ENCODE measurements at places on chromosomes 7 and 10.

DNA sequence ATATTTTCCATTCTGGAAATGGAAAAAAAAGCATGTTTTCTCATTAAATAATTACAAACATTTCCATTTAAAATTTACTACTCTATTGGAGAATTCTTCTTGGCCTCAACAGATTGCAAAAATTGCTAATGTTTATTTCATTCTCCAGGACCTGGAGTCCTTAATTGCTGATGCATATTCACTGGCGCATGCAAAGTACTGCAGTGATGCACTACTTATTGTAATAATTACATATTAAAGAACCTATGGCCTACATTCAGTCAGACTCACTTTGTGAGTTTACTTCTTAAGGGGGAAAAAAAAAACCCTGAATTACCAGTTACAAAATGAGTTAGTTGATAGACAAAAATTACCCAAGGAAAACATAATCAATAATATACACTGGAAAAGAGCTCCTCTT lies 391.0 kb upstream of the LRRTM3 start:
- no peak for DNase-seq

- DNase-seq: no peak
Measured at GRCh38 chr10:60910543-60910942, 33.4 kb downstream of the RHOBTB1 start.

- DNase-seq: no peak
Measured at GRCh38 chr7:30648744-30649540, 33.3 kb downstream of the CRHR2 start.

DNA sequence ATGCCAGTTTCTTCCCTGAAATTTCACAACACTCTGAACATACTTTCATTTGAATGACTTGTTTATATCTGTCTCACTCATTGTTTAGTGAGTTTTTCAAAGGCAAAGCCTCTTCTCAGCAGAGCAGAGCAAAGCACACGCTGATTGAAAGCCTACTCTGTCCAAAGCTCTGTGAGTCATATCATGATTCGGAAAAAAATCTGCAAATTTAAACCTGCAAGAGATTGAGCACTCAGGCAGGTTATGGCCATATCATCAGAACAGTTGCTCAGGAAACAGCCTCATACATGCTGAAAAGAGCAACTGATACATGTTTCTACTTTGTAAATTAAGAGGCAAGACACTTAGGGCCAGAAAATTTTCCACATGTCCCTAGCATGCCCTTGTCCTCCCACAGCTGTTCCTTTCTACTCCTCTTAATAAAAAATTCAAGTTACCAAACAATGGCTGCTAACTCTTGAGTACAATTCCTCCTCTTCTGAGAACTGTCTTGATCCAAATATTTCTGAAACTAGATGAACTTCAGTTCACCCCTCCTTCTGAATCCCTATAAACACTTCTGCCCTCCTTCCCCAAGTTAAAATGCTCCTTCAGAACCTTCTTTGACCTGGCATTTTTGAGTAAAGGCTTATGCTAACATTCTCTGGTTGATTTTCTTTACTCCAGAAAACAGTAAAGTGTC lies 140.6 kb upstream of the HPS1 start:
- no peak for DNase-seq

DNA sequence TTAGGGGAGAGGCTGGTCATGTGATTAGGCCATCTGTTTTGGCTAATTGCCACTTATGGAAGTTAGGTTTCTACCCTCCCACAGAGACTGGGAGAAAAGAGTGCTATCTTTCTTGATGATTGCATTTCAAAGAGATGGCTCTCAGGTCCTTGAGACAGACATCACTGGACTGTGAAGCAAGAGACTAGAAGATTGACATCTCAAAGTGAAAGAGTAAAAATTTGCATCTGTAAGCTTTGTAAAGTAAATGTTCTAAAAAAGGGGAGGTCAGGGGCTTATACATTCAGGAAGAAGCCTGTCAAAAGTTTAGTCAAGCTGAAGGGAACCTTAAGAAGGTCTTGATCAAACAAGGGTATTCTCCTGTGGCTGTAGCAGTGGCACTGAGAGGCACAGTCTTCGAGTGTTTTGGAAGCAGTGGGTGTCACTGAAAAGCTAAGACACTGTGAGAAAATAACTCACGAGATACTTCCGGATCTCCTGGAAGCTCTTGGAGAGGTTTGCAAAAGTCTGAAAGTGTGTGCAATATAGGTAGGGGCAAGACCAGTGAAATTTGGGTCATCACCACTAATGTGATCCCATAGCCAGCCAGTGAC lies 342.1 kb downstream of the PHF14 start:
- no peak for DNase-seq

DNA sequence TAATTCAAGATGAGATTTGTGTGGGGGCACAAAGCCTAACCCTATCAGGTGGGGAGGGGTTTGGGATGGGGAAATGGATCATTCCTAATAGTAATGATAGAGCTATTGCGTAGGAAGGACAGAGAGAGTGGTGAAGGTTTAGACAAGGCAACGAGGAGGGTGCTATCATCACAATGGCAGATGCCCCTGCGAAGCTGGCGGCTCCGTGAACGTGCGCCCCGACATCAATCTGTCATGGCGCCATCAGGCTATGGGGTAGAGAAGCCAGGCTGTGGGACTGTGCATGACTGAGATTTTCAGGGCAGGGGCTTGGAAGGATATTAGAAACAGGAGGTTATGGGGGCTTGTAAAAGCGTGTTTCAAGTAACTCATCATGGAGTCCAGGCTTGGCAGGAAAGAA lies 157.6 kb downstream of the ITGA8 start:
- DNase-seq: no peak

Measured in stimulated activated CD4-positive, alpha-beta T cell treated with anti-CD3 and anti-CD28 coated beads, Interleukin-15, amount 100 ng/mL, for 24 hours (primary cell).